ENCODE measurements at places on chromosomes 5 and 9.
A peak's percentile ranks its signal among the peaks of the same experiment; 100 is the strongest.

- DNase-seq: peak; percentile 29
Observed at GRCh38 chr5:122515709-122516431, 203.8 kb downstream of the SNCAIP start.

DNA sequence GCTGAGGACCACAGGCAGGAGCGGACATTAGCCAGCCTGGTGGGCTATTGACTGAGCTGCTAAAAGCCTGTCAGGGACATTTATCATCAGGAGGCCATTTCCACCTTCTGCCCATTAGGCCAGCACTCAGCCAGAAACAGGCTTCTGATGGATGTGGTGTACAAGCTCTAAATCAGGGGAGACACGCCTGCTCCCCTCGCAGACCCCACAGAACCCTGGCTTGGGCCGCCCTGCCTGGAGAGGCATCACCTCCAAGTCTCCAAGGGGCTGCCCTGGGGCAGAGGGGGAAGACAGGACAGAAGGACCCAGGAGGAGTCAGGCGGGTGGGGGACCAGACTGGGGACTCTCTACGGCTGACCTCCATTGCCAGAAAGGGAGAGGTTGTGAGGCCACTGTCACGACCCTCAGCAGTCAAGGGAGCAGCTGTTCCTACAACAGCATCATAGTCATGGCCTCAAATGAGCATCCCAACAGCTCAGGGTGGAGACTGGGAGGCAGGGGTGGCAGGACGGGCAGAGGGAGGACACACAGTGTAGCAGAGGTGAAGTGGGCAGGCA is 24.0 kb upstream of the TRIM14 start:
- DNase-seq: no peak

DNA sequence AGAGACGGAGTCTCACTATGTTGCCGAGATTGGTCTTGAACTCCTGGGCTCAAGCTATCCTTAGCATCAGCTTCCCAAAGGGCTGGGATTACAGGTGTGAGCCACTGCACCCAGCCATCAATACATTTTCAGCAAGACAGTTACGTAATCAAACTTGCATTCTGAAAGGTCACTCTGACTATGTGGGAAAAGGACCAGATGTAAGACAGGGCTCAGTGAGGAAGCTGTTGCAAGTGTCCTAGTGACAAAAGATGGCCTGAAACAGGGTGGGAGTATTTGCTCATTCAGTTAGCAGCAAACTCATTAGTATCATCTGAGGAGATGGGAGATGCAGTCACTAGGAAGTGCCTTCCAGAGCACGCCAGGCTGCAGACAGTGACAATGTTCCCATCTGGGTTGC is 16.9 kb downstream of the MED27 start:
- no peak for DNase-seq

DNA sequence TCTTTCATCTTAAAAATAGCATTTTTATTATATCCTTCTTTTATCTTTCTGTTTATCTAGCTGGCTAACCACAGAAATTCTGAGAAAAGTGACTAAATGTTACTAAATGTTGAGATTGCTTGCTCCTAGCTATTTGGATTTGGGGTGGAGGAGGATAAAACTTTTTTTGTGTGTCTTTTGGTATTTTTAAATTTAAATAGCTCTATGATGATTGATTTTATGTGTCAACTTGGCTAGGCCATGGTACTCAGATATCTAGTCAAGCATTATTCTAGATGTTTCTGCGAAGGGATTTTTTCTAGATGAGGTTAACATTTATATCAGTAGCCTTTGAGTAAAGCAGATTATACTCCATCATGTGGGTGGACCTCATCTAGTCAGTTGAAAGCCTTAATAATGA is 75.0 kb downstream of the GCNT1 start:
- DNase-seq: no peak

DNA sequence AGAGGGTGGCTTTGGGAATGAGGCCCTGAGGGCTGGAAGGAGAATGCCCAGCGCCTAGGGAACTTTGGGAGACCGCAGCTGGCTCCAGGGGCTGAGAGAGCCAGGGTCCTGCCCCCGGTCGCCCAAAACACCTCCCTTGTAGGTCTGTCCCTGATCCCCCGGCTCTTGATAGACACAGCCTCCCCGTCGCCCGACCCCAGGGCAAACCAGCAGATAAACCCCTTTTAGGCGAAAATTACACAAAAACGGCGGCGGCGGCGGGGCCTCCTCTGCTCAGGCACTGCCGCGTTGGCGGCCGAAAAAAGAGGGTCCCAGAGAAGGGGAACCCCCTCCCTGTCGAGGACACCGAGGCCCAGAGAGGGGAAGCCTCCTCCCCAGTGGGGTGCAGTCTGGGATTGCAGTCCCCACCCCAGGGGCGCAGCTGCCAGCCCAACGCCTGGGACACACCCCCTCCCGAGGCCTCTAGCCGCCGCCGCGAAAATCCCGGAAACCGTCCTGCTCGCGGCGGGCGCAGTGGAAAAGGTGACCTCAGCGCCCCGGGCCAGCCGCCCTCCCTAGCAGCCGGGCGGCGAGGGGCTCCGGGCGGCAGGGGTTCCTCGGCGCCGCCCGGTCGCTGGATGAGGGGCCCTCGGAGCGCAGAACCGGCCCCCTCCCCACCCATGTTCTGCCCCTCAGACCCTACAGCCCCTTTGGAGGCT is 3.1 kb upstream of the BARX1 start:
- no peak for DNase-seq

DNA sequence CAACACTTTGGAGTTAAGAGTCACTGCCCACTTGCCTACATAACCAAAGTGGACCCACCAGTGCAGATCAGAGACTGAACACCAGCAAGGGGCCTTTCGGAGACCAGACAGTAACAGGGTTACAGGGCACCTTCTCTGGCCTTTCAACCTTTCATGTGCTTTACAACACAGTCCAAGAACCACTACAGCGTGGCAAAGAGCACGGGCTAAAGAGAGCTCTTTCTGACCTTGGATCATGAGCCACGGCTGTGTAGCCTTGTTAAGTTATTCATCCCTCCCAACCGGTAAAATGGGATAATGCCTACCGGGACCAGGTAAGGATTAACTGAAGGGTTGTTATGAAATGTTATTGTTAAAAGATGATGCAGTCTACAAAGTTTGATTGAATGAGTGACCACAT is 75.0 kb downstream of the TLE1 start:
- DNase-seq: no peak

DNA sequence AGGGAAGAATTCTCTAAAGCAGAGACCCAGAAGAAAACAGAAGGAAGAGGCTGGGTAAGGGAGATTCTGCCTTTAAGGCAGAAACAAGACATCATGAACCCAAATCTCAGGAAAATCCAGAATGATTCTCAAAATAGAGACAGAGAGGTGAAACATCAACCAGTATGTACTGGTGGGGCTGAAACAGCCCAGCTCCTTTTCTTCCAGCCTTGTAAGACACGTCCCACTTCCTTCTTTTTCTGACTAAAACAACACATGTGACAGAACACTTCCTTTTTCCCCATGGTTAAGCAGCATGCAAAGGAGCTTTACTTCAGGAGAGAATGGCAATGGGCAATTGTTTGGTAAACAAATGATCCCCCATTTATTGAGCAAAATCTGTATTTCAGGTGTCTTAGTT is 230.8 kb upstream of the NR4A3 start:
- no peak for DNase-seq

DNA sequence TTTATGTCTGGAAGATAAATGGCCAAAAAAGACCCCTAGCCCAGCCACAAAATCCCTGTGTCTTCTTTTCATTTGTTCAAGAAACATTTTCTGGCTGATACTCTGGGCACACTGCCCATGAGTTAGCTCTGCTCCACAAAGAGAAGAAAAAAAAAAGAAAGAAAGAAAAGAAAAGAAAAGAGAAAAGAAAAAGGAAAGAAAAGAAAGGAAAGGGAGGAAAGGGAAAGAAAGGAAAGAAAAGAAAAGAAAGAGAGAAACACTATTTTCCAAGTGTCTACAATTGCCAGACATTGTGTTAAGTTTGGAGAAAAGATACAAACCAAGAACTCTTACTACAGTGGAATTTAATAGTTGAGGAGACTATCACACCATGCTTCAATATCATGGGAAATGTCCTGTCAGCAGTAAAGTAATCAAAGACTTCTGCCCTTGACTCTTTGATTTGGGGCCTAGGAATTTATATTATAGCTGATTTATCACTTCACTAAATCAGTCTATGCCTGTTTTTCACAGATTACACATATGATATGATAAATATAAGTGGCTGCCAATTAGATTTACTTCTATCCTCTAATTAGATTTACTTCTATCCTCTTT is 3.0 kb downstream of the TRMO start:
- no peak for DNase-seq

DNA sequence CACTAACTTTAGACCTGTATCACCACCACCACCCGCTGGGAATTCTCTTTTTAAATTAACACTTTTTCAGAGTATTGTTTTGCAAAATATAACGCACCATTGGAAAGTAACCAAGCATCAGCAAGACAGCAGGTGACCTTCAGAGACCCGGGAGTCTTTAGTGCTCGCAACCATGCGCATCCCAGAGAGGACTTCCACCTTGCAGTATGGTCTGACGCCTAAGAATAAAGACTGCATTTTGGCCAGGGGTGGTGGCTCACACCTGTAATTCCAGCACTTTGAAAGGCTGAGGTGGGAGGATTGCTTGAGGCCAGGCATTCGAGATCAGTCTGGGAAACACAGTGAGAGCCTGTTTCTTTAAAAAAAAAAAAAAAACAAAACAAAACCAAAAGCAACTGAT is 113.8 kb downstream of the MED27 start:
- DNase-seq: no peak

DNA sequence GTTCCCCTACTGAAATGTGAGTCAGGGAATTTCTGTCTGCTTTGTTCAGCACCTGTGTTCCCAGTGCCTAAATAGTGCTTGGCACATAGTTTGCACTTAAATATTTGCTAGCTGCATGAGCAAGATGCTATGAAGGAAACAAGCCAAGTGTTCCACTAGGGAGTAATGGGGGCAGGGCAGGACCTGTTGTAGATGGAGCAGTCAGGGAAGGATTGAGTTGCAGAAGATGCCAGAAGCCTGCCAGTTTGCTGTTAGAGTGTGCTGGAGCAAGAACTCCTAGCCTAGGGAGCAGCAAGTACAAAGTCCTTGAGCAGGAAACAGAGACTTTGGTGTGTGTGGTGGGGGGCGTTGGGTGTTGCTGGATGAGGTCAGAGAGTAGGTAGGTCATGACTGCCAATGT is 87.5 kb downstream of the DAB2IP start:
- DNase-seq: no peak
